ENCODE measurements at places on chromosomes 5 and 9.

DNA sequence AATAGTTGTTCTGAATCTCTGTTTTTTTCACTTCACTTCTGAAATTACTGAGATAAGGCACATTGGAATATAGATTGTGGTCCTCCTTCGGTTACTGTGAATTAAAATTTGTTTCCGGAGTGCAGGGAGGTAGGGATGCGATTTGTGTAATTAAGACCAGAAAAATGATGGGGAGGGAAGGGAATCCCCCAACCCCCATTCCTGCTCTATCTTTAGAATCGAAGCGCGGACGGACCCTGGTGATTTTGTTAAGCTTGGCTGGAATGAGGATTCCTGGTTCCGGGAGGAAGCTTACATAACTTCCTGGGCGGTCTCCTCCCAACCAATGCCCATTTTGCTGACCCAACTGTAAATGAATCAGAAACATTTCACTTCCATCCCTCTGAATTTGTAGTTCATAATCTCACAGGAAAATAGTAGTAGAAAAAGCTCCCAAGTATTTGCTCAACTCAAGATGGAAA, 220.1 kb upstream of the MSX2 start:
- DNase-seq, result no peak

- no peak for DNase-seq
Observed at GRCh38 chr5:61298580-61298979, 33.5 kb upstream of the ZSWIM6 start.

DNA sequence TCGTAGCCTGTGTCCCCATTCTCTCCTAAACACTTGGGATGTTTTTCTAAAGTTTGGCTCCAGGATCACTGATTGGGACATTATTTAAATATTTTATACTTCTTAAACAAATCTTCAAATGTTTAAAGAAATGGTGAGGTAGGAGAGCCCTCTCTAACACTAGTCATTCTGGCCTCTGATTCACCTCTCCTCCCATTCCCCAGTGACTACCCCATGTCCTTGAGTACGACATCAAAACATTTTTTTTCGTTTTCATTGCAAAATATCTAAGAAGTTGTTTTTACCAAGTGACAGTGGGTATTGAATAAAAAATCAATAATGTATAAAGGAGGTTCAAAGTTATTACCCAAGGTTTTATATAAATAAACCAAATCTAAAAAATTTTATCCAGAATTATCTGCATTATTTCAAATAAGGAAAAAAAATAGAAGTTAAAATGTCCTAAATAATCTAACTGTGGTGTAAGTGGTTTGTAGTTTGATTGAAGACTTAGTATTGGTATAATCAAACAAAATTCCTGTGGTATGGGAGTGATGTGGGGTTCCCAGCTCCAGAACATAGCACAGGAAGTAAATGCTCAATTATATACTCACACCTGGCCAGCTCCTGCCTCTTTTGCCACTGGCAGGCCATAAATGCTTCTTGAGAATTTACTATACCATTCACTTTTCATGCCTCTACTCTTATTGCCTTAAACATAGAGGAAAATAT, 51.1 kb downstream of the MAST4 start:
- no peak for DNase-seq

DNA sequence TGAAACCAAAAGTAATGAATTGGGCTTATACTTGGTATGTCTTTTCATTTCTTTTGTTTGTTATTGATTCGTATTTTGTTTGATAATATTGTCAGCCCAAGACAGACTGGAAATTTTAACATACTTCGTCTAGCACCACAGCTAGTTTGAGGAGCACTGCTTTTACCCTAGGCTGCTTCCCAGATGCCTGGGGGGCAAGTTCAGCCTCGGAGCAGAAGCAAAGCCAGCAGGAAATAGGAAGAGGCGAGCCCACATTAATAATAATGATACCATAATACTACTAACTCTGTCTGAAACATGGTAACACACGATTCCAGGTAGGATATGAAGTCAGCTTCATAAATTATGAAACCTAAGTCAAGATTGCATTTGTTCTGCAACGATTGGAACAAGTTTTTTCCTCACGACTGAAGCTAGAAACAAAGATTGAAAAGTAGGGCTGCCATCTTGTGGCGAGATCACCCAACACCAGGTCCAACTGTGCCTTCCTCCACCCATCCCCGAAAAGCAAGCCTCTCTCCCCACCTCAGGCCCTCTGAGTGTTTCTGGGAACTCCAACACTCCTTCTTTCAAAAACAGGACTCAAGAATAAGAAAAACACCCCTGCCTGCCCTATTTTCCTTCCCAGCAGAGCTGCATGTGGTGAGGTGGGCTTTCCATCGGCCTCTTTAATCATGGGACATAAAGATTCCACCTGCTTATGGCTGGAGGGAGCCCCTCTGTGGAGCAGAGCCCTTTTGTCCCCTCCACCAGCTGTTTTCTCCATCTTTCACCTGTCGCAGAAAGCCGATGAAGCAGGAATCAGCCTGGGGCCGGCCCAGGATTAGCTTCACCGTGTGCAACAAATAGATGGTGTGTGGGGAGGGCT, 236.4 kb downstream of the CAAP1 start:
- no peak for DNase-seq

DNA sequence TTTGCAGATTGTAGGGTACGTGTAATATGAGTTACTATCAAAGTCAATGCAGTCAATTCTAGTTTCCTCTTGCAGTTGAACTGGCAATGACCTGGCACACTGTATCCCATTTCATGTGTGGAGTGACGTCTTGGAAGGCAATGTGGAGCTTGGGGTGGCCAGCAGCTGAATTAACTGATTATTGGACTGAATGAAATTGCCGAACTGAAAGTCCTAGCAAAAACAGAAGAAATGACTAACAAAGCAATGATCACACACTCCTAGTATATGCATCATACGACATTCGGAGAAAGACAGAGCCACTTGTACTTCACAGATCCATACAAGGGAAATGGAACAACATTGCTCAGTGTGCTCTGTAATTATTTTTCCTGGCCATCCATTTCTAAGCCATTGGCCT, 259.1 kb upstream of the DAPK1 start:
- no peak for DNase-seq

DNA sequence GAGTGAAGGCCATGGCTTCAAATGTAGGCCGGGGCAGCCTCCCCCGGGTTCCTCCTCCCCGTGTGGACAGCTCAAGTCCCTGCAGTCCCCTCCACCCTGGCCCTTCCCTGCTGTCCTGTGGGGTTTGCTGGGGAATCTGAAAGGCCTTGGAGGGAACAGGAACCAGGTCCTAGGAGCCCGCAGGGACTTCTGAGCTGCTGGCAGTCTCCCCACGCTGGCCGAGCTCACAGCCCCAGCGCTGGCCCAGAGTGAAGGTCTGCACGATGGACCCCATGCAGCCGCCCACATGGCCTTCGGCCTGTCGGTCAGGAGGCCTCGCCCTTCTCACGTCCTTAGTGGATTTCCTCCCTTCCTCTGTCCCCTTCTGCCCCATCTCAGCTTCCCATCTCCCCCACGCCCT, 25.7 kb upstream of the NOTCH1 start:
- no peak for DNase-seq

DNA sequence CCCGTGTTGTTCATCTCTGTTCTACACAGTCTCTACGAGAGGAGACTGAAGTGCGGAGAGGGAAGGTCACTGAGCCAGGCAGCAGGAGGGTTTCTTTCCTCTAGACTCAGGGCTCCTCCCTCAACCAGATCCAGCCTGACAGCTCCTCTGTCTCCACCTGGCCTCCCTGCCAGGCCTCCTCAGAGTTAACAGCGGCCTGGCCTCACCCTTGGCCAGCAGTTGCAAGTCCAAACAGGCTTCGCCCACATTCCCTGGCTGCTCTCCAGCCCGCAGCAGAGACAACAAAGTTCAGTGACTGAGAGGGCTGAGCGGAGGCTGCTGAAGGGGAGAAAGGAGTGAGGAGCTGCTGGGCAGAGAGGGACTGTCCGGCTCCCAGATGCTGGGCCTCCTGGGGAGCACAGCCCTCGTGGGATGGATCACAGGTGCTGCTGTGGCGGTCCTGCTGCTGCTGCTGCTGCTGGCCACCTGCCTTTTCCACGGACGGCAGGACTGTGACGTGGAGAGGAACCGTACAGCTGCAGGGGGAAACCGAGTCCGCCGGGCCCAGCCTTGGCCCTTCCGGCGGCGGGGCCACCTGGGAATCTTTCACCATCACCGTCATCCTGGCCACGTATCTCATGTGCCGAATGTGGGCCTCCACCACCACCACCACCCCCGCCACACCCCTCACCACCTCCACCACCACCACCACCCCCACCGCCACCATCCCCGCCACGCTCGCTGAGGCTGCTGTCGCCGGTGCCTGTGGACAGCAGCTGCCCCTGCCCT, at the start of gene HRCT1:
Gene HRCT1 (plus strand): TSS at position 291 of the 768 bp plus-strand sequence. CDS start 86 bp downstream, at position 377.
- DNase-seq, result no peak

DNA sequence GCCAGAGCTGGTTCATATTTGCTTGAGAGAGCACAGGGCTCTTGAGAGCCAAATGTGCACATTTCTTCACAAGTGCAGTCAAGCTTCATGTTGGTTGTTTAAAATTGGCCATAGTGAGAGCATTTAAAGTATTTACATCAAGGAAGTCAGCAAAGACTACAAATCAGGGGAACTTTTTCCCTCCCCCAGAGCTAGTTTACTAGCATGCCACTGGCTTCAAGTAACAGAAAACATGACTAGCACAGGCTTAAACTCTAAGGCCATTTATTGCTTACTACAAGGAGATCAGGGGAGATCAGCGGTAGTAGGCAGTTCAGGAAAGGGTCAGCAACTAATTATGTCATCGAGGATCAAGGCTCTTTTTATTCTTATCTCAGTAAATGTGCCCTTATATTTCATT, 11.0 kb upstream of the CCDC171 start:
- no peak for DNase-seq
